ENCODE measurements at places on chromosomes 2 and 18. TPM values are rescaled to one million over a fixed set of nuclear protein-coding genes. Genes with fewer than 3 reads are reported as not detected.

Gene GPR35
- 0.32 TPM for total RNA-seq

Gene CHRND
- not detected for total RNA-seq

GRCh38 chr2:41194230-41194629 lies 742.3 kb upstream of the SLC8A1 start:
- DNase-seq: peak; percentile 10

DNA sequence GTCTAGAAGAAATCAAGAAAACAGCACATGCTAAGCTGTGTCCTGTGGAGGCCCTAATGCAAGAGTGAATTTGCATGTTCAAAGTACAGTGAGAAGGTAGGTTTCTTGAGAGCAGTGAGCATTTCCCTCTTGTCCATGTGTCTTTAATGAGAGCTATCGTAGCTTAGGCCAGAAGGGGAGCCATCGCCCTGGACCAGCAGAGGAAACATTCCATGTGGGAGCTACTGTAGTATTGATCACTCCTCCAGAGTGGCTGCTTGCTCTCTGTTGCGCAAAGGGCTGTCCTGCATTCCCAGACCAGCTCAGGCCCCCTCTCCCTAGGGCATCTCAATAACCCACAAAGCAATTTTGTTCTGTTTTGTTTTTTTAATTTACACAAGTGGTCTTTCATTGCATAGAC lies 950.1 kb downstream of the CNTNAP5 start:
- no peak for DNase-seq

Gene LYPD1
- total RNA-seq: 34.5 TPM

Gene ASTL
- total RNA-seq: not detected

DNA sequence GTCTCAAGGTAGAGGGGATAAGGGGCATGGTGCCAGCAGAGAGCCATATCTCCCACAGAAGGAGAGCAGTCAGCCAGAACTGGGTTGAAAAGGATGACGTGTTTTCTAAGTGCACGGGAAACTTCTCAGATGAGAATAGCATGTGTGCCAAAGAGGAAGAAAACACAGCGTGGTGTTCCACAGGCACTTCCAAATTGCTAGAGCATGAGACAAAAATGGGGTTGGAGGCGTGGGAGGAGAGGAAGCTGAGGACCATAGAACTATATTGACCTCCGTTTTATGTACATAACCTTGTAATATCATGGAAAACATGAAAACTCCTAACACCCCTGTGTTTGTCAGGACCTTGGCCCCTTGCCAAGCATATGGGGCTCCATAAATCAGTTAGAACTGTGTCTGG lies 682.7 kb upstream of the RAB6C start:
- no peak for DNase-seq

Gene AKAIN1
- total RNA-seq: not detected

Gene IL1RL1
- total RNA-seq: 0.32 TPM
